ENCODE measurements at places on chromosomes 4 and X. TPM values are rescaled to one million over a fixed set of nuclear protein-coding genes. Genes with fewer than 3 reads are reported as not detected.

EGF gene
- total RNA-seq, result 13.1 TPM

PAGE5 gene
- total RNA-seq, result not detected

F8A3 gene
- not detected for total RNA-seq

KLHL34 gene
- total RNA-seq, result 3.8 TPM

LAMP2 gene
- total RNA-seq, result 55.7 TPM

UGT2B15 gene
- not detected for total RNA-seq

CLNK gene
- total RNA-seq, result not detected

MTMR8 gene
- total RNA-seq, result 0.41 TPM

DKK2 gene
- 1.9 TPM for total RNA-seq

ERVMER34-1 gene
- 5.3 TPM for total RNA-seq

GC gene
- total RNA-seq, result not detected

Data from Right ventricle myocardium inferior (tissue), 1 donor.